CD4-positive, CD25-positive, alpha-beta regulatory T cell (primary cell): ENCODE measurements at places on chromosomes 1 and 21.

DNA sequence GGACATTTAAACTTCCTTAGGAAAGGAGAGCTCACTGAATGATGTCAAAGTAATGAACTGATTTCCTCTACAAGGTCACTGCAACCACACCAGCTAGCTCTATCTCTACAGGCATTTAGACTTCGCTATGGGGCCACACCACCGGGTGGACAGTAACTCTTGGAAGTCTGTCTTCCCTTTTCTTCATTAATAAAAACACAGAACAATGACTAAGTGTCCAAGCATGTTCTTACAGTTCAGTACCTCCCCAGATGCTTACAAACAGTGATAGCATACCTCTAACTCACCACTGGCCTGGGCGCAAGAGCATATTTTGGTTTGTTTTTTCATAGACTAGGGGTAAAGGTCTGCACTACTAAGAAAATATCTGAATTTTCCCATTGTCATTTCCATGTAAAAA, 54.6 kb downstream of the SIM2 start:
- H3K27ac ChIP-seq, result no peak overlapping the region
- H3K4me3 ChIP-seq, result no peak overlapping the region
- peaks cover 3% of the 10 kb centered on the region for H3K36me3 ChIP-seq
- DNase-seq, result no peak
- H3K4me1 ChIP-seq, result no peaks in the 10 kb centered on the region

DNA sequence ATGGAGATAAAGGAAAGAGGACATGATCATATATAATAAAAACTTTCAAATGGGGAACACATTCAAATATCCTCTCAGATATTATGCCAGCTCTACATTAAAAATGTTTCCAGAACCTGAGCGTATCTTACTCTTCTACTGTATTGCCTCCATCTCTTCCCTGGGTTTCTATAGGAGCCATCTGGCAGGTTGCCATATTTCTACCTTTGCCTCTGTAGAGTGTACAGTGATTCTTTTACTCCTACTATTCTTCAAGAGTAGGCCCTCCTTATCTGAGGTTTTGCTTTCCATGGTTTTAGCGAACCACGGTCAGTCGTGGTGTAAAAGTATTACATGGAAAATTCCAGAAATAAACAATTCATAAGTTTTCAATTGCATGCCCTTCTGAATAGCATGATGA, 259.5 kb downstream of the GRIK1 start:
- H3K4me1 ChIP-seq, result no peaks in the 10 kb centered on the region
- H3K4me3 ChIP-seq, result no peak overlapping the region
- H3K27me3 ChIP-seq, result no peaks in the 10 kb centered on the region

GRCh38 chr1:167106119-167106461, 12.2 kb downstream of the STYXL2 start:
- H3K27me3 ChIP-seq, result peaks cover 9% of the 10 kb centered on the region
- DNase-seq, result no peak
- H3K36me3 ChIP-seq, result no peaks in the 10 kb centered on the region
- H3K27ac ChIP-seq, result no peak overlapping the region

GRCh38 chr1:7174561-7174960, 389.3 kb downstream of the CAMTA1 start:
- no peak overlapping the region for H3K27ac ChIP-seq
- no peaks in the 10 kb centered on the region for H3K4me1 ChIP-seq
- H3K4me3 ChIP-seq, result no peak overlapping the region
- no peak for DNase-seq
- no peaks in the 10 kb centered on the region for H3K27me3 ChIP-seq

GRCh38 chr1:207649210-207649753, 4.3 kb downstream of the CR1L start:
- H3K4me1 ChIP-seq, result peaks cover 9% of the 10 kb centered on the region
- H3K27ac ChIP-seq, result no peak overlapping the region
- no peak overlapping the region for H3K4me3 ChIP-seq
- no peak for DNase-seq

DNA sequence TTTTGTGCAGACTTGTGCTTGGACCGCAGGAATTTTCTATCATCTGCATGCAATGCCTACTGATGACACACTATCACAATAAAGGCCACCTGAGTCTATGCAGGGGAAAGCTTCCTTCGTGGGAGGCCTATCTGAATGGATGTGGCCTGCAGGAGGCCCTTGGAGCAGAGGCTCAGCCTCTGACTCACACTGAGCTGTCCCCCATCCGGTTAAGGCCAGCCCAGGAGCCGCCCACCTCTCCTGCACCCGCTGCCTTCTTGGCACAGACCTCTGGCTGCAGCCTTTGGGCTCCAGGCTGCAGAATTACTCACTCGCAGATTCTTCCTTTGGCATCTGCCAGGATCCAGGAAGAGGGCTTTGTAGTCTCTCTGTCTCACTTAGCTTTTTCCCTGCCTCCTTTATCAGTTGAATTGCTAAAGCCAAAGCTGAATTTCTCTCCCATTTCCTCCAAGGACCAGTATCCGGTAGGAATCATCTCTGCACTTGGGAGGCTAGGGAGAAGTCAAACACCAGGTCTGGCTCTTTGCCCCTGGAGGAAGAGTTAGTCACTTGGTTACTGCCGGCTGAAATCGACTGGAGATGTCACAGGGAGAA, 65.1 kb upstream of the JUN start:
- H3K36me3 ChIP-seq, result no peaks in the 10 kb centered on the region
- no peaks in the 10 kb centered on the region for H3K27me3 ChIP-seq
- H3K4me1 ChIP-seq, result no peaks in the 10 kb centered on the region

GRCh38 chr1:4745560-4745959, 91.2 kb downstream of the AJAP1 start:
- DNase-seq, result no peak
- H3K36me3 ChIP-seq, result no peaks in the 10 kb centered on the region
- H3K4me3 ChIP-seq, result no peak overlapping the region
- H3K27me3 ChIP-seq, result no peaks in the 10 kb centered on the region

- no peak overlapping the region for H3K27ac ChIP-seq
- no peak for DNase-seq
- H3K4me1 ChIP-seq, result no peaks in the 10 kb centered on the region
- H3K27me3 ChIP-seq, result peaks cover 7% of the 10 kb centered on the region
- H3K36me3 ChIP-seq, result no peaks in the 10 kb centered on the region
Observed at GRCh38 chr1:201264554-201264953, 18.8 kb upstream of the PKP1 start.

- DNase-seq, result no peak
- H3K36me3 ChIP-seq, result no peaks in the 10 kb centered on the region
- H3K27ac ChIP-seq, result no peak overlapping the region
- no peaks in the 10 kb centered on the region for H3K27me3 ChIP-seq
- H3K4me3 ChIP-seq, result no peak overlapping the region
Observed at GRCh38 chr1:178490967-178491366, 5.8 kb downstream of the CLEC20A start.

- H3K36me3 ChIP-seq, result peaks cover 64% of the 10 kb centered on the region
- H3K27me3 ChIP-seq, result no peaks in the 10 kb centered on the region
- H3K4me1 ChIP-seq, result no peaks in the 10 kb centered on the region
- no peak for DNase-seq
- H3K4me3 ChIP-seq, result no peak overlapping the region
Observed at GRCh38 chr1:220157738-220158137, 63.8 kb downstream of the IARS2 start.

GRCh38 chr1:181251713-181252075, 163.2 kb downstream of the IER5 start:
- H3K36me3 ChIP-seq, result no peaks in the 10 kb centered on the region
- H3K27me3 ChIP-seq, result no peaks in the 10 kb centered on the region
- H3K4me1 ChIP-seq, result no peaks in the 10 kb centered on the region
- H3K27ac ChIP-seq, result no peak overlapping the region
- DNase-seq, result no peak

DNA sequence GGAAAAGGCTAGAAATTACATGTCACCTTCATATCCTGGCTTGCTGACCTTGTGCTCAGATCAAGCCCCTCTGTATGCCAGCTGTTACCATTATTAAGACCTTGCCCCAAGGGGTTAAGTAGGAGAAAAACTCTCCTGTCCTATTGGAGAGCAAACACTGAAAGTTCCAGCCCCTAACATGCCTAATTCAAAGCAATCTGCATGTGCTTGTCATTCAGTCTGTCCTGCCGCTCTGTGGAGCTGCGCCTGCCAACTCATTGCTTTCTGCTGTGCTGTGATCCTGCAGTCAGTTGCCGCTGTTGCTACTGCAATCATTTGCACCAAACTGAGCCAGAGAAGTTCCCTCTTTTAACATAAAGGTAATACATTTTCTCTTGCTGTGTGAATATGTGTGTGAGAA, 113.4 kb downstream of the DISP1 start:
- H3K4me3 ChIP-seq, result no peak overlapping the region
- no peak overlapping the region for H3K27ac ChIP-seq
- H3K27me3 ChIP-seq, result no peaks in the 10 kb centered on the region
- DNase-seq, result no peak

- H3K27ac ChIP-seq, result no peak overlapping the region
- no peaks in the 10 kb centered on the region for H3K27me3 ChIP-seq
- H3K4me3 ChIP-seq, result no peak overlapping the region
- H3K4me1 ChIP-seq, result peaks cover 5% of the 10 kb centered on the region
- DNase-seq, result no peak
Observed at GRCh38 chr1:5479876-5480646, 512.2 kb downstream of the NPHP4 start.

GRCh38 chr1:93615582-93616150, 66.0 kb downstream of the BCAR3 start:
- DNase-seq, result no peak
- peaks cover 8% of the 10 kb centered on the region for H3K4me1 ChIP-seq
- no peak overlapping the region for H3K27ac ChIP-seq
- no peaks in the 10 kb centered on the region for H3K36me3 ChIP-seq
- H3K27me3 ChIP-seq, result no peaks in the 10 kb centered on the region

DNA sequence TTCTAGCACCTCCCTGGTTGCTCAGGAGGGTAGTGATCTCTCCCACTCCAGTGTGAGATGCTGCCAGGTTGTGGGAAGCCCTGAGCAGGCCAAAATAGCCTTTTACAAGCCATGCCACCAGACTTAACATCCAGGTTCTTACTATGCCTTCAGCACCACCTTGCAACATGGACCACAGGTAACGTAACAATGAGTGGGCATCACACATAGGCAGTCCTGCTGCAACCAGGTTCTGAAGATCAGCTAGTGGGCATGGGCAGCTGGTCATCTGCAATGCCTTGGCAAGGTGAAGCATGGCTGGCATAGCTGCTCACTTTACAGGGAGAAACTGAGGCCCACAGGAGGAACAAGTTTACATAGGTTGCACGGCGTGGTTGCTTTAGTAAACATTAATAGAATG, 40.7 kb downstream of the DHCR24 start:
- no peak for DNase-seq
- H3K4me3 ChIP-seq, result no peak overlapping the region

DNA sequence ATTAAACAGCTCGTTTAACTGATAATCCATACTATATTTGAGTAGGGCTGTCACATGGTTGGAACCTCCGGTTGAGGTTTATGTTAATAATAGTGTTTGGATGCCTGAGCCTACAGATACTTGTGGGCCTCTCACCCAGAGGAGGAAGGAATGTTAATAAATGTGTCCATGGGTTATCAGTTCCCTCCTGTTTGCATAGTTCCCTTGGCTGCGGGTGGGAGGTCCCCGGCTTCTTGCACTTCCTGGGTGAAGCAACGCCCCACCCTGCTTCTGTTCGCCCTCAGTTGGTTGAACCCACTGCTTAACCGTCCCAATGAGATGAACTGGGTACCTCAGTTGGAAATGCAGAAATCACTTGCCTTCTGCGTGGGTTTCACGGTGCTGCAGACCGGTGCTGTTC, 23.6 kb upstream of the GBP1 start:
- no peak for DNase-seq
- H3K27me3 ChIP-seq, result no peaks in the 10 kb centered on the region
- no peaks in the 10 kb centered on the region for H3K4me1 ChIP-seq
- H3K4me3 ChIP-seq, result no peak overlapping the region
- H3K27ac ChIP-seq, result no peak overlapping the region

GRCh38 chr1:44406737-44407429, 1.8 kb downstream of the RNF220 start:
- no peak overlapping the region for H3K27ac ChIP-seq
- H3K4me1 ChIP-seq, result peaks cover 44% of the 10 kb centered on the region
- H3K36me3 ChIP-seq, result no peaks in the 10 kb centered on the region
- peaks cover 51% of the 10 kb centered on the region for H3K27me3 ChIP-seq

DNA sequence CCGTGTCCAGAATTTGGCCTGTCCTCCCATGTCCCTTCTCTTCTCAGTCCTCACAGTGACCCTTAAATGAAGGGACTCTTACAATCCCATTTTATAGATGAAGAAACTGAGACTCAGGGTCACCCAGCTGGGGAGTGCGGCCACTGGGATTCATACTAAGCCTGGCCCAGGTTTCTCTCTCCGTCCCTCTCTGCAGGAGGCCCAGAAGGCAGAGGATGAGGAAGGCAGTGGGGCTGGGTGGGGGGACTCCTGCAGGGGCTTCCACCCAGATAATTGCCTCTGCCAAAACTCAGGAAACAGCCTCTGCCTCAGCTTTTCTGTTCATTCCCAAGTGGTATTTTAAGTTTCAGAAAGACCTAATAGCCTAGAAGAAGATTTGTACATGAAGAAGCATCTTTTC, 299.8 kb downstream of the MATN1 start:
- H3K27me3 ChIP-seq, result peaks cover 3% of the 10 kb centered on the region
- H3K36me3 ChIP-seq, result no peaks in the 10 kb centered on the region
- H3K4me3 ChIP-seq, result no peak overlapping the region
- H3K4me1 ChIP-seq, result no peaks in the 10 kb centered on the region
- no peak for DNase-seq

DNA sequence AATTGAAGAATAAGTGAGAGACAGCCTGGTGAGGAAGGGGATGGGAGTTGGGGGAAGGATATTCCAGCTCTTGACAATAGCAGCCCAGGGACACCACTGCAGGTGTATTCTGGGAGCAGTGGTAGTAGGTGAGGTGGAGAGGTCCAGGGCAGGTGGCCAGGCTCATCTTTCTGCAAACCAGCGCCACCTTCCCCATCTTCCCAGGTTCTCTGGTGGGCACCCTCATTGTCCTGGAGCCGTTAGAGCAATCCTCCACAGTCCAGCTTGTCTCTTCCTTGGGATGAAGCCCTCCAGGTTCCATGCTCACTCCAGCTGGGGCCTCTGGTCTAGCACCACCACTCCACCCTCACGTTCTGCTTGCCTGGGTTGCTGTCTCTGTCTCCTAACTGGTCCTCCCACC, 97.0 kb downstream of the IER5 start:
- DNase-seq, result no peak
- no peaks in the 10 kb centered on the region for H3K27me3 ChIP-seq
- H3K4me1 ChIP-seq, result peaks cover 7% of the 10 kb centered on the region
- H3K27ac ChIP-seq, result no peak overlapping the region
- no peak overlapping the region for H3K4me3 ChIP-seq

DNA sequence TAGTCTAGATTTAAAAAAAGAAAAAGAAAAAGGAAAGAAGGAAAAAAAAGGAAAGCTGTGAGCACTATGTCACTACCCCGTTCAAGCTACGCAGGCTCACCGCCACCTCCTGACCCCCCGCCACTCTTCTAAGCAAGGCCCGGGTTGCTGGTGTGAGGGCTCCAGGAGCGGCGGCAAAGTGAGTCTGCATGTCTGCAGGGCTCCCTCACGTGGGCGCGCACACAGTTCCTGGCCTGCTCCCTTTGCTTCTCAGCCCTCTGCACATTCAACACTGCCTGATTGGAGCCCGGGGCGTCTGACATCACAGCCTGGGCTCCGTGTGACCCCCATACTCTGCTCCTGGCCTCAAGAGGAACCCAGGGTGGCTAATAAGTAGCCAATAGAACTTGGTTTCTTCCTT, 81.4 kb upstream of the TLR5 start:
- H3K4me3 ChIP-seq, result no peak overlapping the region
- H3K4me1 ChIP-seq, result peaks cover 10% of the 10 kb centered on the region
- H3K27ac ChIP-seq, result no peak overlapping the region
- H3K36me3 ChIP-seq, result no peaks in the 10 kb centered on the region
- DNase-seq, result no peak
- H3K27me3 ChIP-seq, result no peaks in the 10 kb centered on the region
